Activated T-cell treated with anti-CD3 and anti-CD28 coated beads for 4 hours (primary cell): ENCODE measurements at places on chromosomes 7 and 10.

- no peak for DNase-seq
Observed at GRCh38 chr7:131057015-131057793, 270.5 kb upstream of the MKLN1 start.

DNA sequence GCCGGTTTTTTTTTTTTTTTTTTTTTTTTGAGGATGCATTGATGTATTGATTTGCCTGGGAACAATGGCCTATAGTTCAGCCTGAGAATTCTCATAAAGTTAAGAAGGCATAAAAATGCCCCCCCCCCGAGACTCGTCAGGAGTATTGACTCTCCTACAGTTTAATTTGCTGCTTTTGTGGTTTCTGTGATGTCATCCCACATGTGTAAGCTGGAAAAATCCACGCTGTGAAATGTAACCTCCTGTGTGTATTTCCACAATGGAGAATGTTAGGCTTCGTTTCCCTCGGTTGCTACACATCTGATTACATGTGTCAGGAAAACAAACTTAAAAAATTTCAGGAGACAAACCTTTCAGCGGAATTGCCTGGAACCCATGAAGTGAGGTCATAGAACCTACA is 117.9 kb downstream of the FANK1 start:
- DNase-seq = no peak

DNA sequence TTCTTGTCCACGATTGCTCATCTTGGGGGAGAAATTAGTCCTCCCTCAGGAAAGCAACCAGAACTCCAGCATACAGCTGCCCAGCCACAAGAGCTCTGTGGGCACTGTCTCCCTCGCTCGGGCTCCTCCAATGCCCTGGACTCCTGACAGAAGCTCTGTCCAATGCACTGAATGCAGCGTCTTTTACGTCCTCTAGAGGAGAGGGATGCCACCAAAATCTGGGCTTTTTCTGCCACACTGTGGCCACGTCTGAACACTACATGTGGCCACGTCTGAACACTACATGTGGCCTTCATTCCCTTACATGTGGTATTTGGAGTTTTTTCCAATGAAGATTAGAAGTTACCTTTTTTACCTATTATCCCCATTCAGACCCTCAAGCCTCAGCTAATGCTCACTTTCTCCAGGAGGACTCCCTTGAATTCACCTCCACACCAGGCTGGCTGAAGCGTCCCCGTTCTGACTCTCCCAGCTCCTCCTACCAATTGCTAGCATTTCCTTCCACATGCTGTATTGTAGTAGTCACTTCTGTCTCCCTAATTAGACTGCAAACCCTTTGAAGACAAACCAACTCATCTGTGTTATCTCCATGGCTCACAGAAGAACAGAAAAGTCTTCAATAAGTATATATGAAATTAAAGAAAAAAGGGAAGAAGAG is 134.3 kb upstream of the PDE1C start:
- no peak for DNase-seq

GRCh38 chr10:16646181-16647059 is 124.7 kb upstream of the C1QL3 start:
- DNase-seq = no peak

DNA sequence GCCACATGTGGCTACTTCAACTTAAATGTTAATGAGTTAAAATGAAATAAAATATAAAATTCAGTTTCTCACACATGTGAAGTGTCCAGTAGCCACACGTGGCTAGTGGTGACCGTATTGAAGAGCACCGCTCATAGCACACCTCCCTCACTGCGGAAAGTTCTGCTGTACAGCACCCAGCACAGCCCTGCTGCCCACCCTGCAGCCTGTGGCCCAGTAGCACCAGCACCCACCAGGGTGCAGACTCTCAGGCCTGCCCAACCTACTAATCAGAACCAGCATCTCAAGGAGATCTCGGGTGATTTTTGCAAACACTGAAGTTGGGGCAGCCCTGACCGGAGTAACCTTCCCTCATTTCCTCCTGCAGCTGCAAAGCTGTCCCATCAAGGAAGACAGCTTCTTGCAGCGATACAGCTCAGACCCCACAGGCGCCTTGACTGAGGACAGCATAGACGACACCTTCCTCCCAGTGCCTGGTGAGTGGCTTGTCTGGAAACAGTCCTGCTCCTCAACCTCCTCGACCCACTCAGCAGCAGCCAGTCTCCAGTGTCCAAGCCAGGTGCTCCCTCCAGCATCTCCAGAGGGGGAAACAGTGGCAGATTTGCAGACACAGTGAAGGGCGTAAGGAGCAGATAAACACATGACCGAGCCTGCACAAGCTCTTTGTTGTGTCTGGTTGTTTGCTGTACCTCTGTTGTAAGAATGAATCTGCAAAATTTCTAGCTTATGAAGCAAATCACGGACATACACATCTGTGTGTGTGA is 162.8 kb upstream of the LANCL2 start:
- no peak for DNase-seq

DNA sequence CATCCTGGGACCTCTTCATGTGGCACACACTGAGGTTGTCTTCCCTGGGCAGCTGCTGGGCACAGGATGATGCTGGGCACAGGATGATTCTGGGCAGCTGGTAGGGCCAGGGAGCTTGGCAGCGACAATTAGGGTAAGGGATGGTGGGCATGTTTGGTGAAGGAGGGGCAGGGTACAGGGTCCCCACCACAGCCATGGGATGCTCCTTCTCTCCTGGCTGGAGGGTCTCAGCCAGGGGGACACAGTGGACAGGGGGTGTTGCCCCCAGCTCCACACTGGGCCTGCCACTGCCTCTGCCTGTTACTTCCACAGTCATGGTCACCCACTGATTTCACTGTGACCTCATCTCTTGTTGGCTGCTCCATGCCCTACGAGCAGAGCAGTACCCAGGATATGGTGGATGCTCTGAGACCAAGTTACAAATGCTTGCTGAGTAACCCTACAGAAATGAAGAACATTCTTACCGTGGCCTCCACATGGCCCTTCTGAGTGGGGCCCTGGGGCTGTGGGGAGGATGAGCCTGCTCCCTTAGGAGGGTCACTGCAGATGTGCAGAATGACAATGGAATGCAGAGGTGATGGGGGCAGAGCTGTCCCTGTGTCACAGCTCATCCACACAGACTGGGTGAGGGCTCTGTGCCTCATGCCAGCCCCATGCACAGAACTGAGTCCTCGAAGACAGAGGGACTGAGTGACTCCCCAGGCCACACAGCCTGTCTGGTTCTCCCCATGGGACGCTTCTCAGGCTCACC is 28.4 kb upstream of the RET start:
- DNase-seq = no peak

GRCh38 chr7:103919272-103919868 is 70.1 kb downstream of the RELN start:
- DNase-seq = no peak

- DNase-seq = no peak
Observed at GRCh38 chr10:3433988-3434387, 261.4 kb upstream of the PITRM1 start.

DNA sequence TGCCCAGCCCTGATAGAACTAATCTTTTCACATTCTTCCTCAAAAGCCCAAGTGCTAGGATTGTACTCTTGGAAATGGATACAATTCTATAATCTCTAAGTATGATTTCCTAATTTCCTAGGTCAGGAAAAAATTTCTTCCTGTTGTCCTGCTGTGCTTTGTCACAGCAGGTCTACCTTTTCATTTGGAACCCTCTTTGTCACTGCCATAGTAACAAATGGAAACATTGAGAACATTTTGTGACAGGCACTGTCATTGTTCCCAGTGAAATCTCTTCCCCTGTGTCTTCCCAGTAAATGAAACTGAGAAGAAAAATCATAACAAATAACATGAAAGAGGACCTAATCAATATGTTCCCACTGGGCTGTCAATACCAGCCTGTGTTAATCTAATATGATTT is 150.9 kb upstream of the KAT6B start:
- DNase-seq = no peak

- DNase-seq = no peak
Observed at GRCh38 chr7:47255441-47255840, 326.5 kb downstream of the TNS3 start.

- no peak for DNase-seq
Observed at GRCh38 chr7:144738708-144739314, 97.0 kb downstream of the TPK1 start.

DNA sequence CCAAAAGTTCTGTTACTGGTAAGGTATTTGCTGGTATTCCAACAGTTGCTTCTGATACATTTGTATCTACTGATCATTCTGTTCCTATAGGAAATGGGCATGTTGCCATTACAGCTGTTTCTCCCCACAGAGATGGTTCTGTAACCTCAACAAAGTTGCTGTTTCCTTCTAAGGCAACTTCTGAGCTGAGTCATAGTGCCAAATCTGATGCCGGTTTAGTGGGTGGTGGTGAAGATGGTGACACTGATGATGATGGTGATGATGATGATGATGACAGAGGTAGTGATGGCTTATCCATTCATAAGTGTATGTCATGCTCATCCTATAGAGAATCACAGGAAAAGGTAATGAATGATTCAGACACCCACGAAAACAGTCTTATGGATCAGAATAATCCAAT is 131.0 kb downstream of the AASS start:
- no peak for DNase-seq

DNA sequence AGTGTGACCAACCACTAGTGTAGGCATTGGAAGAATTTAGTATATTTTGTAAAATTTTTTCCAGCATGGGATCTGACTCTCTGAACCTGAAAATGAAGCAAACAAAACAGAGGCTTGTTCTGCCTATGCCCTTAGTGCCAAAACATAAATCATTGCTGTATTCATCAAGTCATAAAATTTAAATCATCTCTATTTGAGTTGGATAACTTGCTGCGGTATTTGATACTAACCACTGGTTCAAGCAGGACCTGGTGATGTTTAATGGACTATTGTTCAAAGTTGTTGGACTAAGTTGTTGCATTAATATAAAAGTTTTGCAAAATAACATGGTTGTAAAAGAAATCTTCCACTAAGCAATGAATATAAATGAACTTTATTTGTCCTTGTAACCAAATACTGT is 19.8 kb upstream of the RPA3 start:
- DNase-seq = no peak
